ENCODE measurements at places on chromosomes 12 and 14. TPM values are rescaled to one million over a fixed set of nuclear protein-coding genes. Genes with fewer than 3 reads are reported as not detected.

The FBLN5 gene
- total RNA-seq, result 71.3 TPM

The SMAGP gene
- 13.4 TPM for total RNA-seq

The BIN2 gene
- total RNA-seq, result 2.3 TPM

The NKX2-1 gene
- not detected for total RNA-seq

The FAM186B gene
- total RNA-seq, result 0.16 TPM

The ANKRD33 gene
- total RNA-seq, result not detected

The RERG gene
- total RNA-seq, result 38.4 TPM

The RPS6KA5 gene
- 19.8 TPM for total RNA-seq

The NEMF gene
- 171 TPM for total RNA-seq

The TAS2R9 gene
- total RNA-seq, result 0.37 TPM

The FSCB gene
- total RNA-seq, result 0.90 TPM

The RNASE3 gene
- not detected for total RNA-seq

The TSPAN11 gene
- total RNA-seq, result 18.3 TPM

The GPR65 gene
- total RNA-seq, result 2.5 TPM

DNA sequence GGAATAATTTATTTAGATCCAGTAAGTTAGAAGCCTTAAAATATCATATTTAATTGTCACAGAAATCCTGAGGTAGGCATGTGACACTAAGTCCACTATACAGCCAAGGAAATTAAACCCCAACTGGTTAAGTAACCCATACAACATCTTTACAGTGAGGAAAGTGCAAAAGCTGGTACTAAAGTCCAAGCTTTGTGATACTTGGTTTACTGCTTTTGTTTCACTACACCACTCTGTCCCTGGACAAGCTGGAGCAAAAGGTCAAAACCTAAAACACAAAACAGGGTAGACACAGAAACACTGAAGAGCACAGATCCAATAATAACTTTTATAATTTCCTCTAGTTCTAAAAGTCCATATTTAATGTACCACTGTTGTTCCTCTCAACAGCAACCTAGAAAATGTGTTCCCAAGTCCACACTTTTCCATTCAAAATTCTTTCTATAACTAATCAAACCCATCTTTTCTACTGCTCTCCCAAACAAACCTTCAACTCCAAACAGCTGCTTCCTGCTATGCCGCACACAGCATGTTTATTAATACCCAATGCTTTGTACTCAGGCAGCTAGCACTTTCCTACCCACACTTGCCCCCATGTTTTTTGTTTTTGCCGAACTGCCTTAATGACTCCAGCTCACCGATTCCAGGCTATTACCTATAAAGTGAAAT lies 90.9 kb downstream of the MED13L start:
- no peak for DNase-seq

DNA sequence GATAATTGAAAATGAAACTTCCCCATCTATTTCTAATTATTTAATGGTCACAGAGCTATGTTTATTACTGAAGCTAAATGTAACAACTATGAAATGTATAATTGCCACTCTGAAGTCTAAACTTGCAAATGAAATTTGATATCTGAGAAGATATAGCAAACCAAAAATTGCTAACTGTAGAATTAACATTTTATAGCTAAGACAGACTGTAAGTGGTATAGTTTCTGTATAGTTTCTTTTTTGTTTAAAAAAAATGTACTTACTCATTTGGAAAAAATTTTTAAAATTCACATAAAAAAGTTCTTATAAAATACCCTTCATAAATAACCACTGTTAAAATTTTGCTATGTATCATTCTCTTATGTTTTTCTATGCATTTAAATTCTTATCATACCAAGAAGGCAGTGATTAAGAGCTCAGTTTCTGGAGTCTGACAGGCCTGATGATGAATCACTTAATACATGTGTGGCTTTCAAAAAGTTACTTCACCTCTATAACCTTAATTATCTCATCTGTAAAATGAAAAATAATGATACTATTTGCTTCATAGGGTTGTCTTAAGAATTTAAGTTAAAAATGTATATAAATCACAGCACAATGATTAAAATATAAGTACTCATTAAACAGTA lies 214.7 kb upstream of the GARIN2 start:
- no peak for DNase-seq

DNA sequence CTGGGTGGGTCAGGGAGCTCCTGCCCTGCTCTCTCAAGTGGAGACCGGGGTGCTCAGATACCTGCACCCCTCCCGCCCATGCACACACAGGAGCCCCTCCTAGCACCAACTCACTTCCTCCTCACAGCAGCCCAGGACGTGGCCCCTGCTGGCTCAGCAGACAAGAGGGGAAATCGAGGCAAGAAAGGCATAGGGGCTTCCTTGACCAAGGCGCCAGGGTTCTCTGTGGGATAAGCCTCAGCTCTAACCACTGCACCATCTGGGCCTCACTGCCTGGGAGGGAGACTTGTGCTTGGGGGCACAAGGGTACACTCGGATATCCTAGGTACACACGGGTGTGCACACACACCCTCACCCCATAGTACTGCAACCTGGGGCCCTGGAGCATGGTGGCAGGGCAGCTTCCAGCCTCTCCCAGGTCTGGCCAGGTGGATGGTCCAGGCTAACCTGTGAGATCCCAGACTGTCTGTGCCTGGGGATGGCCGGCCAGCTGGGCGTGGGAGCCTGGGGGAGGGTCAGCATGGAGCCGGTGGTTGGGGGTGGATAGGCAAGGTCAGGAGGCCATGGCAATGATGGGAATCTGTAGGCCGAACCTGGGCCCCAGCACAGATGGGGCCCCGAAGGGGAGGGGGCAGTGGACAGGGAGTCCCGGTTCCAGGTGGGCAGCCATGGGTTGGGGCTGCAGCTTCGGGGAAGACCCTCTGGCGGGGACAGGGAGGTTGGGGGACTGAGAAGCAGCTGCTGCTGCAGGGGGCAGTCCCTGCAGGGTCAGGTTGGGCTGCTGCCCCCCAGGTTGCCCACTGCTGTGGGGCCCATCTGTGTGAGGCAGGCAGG lies 312.4 kb downstream of the TMEM121 start:
- no peak for DNase-seq

- no peak for DNase-seq
Observed at GRCh38 chr14:74527736-74528280, 34.2 kb downstream of the ISCA2 start.

GRCh38 chr14:74977164-74977900 lies 21.9 kb upstream of the PGF start:
- no peak for DNase-seq

GRCh38 chr14:54735424-54735823 lies 167.2 kb downstream of the GCH1 start:
- DNase-seq, result no peak

DNA sequence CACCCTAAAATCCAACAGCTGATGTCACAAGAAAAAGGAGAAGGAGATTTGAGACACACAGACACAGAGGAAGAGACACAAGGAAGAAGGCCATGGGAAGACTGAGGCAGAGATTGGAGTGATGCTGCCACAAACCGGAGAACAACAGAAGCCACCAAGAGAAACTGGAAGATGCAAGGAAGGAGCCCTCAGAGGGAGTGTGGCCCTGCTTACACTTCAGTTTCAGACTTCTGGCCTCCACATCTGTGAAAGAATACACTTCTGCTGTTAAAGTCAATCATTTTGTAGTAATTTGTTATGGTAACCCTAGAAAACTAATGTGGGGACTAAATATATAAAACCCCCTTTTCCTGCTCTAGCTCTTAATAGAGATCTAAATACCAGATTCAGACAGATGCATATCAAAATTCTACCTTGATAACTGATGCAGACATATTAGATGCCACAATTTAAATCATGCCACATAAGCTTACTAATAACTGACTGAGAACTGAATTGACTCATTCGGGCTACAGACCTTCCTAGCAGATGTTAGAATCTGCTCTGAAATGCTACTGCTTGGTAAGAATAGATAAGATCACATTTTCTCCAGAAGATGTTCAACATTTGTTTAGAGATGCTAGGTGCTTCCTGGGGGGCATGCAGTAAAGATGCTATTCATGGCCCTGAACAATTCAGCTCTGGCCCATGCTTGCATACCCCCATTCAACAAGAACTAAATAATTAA lies 113.1 kb upstream of the CCND2 start:
- DNase-seq, result no peak

- no peak for DNase-seq
Observed at GRCh38 chr14:45150386-45150890, 14.7 kb downstream of the FANCM start.

- no peak for DNase-seq
Observed at GRCh38 chr12:132633398-132633797, 14.8 kb downstream of the P2RX2 start.

DNA sequence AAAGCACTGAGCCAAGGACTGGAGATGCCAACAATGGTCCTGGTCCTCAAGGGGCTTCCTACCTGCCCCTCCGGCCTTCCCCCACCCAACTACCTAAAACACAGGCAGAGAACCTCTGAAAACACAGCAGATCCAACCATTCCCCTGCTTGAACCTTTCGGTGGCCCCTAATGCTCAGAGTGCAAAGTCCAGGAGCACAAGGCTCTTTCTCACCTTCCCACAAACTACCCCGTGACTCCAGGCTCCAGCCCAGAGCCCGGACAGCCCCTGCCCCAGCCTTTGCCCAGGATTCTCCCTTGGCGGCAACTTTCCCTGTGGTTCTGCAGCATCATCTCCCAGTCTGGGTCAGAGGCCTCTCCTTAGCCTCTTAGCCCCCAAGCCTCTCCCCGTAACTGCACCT lies 1.6 kb upstream of the CD9 start:
- no peak for DNase-seq

- no peak for DNase-seq
Observed at GRCh38 chr12:76259106-76259505, 89.1 kb downstream of the BBS10 start.

DNA sequence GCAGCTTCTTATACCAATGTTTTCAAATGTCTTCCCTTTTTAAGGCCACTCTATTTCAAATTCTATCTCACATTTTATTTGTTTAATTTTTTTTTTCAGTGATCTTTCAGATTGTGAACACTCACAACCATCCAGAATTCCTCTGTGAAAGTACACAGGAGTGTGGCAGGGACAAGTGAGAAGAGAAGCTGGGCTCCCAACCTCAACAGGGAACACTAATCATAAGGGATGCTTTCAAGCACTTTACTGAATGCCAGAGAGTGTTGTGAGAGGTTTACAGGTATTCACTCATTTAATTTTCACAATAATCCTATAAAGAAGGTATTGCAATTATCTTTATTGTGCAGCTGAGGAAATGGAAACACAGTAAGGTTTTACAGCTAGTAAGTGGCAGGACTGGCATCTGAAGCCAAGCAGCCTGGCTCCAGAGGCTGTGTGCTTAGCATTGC lies 60.1 kb upstream of the PYGL start:
- DNase-seq, result no peak

DNA sequence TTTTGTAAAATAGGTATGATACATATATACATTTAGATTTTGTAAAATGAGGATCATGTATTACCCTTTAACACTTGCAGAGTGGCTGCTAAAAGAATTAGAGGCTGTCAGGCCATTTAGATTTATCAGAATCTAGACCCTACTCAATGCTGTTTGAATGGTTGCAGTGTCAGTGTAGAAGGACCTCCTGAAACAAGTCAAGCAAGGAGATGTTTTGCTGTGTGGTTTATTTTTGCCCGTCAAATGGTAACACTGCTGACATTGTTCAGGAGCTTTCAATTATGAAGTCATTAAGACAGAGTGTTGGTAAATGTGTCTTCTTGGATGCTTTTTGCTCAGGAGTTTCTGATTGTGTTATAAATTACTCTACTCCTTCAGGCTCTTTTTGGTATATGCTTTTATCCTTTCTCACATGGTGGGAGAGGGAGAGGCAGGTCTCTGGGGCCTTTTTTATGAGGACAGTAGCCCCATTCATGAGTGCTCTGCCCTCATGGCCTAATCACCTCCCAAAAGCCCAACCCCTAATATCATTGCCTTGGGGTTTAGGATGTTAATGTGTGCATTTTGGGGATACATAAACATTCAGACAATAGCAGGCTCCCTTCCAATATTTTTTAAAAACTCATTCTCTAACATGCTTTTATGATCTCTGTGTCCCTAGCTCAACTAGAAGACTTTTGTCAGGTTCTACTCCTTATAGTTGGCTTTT lies 16.5 kb downstream of the EID3 start:
- DNase-seq, result no peak

DNA sequence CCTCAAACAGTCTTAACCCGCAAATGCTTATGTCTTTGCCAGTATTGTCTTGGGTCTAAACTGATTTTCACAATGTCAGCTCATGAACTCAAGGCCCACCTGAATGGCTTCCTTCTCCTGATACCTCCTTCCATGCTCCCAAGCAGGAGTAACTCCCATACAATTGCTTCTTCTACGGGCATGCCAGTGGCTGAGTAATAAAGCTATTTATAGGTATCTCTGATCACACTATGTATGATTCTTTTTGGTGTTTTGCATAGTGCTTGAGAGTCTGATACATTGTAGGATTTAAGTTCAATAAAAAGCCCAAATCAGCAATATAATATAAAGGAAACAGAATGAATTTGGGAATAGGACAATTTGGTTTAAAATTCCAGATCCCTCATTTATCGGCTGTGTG lies 235.0 kb upstream of the DCN start:
- no peak for DNase-seq

DNA sequence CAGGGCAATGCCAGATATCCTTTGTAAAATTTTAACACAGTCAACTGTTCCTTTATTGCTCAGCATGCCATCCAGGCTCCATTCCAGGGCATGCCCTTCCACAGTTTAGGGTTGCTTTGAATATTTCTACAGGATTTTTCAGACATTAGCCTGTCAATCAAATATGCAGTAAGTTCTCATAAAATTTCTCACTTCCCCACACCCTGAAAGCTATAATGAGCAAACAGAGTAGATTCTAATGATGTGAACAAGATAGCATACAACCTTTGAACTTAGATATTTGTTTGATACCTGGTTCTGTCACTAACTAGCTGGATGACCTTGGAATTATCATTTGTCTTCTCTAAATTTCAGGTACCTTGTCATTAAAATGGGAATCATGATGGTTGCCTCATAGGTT lies 251.2 kb downstream of the SYT1 start:
- DNase-seq, result no peak

GRCh38 chr14:59215322-59215721 lies 26.9 kb downstream of the DAAM1 start:
- DNase-seq, result no peak

- no peak for DNase-seq
Observed at GRCh38 chr12:124853781-124854636, 9.7 kb downstream of the SCARB1 start.

- DNase-seq, result no peak
Observed at GRCh38 chr12:85155791-85156190, 119.6 kb downstream of the LRRIQ1 start.

- no peak for DNase-seq
Observed at GRCh38 chr14:101972126-101972866, 7.9 kb downstream of the DYNC1H1 start.

GRCh38 chr14:71751264-71751663 lies 181.0 kb upstream of the RGS6 start:
- no peak for DNase-seq

- no peak for DNase-seq
Observed at GRCh38 chr14:75126121-75126544, 715 bp downstream of the NEK9 start.
